Activated T-cell treated with anti-CD3 and anti-CD28 coated beads for 48 hours (primary cell): ENCODE measurements at places on chromosomes 13 and 19.
A peak's percentile ranks its signal among the peaks of the same experiment; 100 is the strongest.

GRCh38 chr19:7908742-7909461 is 5.2 kb downstream of the MAP2K7 start:
- no peak for DNase-seq

DNA sequence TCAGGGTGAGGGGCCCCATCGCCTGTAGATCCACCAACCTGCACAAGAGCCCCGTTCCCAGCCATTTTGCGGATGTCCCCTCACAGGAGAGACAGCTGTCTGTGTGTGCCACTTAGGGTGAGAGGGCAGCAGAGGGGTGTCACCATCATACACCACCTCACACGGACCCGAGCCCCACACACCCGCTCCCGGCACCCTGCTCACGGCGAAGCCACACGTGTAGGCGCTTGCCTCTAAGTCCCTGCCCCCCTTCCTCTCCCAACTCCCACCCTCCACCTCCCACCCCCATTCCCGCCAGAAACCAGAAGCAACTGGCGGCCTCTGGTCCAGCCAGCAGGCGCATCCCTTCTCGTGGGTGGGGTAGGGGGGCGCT is 4.0 kb upstream of the DPF1 start:
- no peak for DNase-seq

- no peak for DNase-seq
These were observed 14.7 kb upstream of the SPART start for GRCh38 chr13:36360903-36361302.

DNA sequence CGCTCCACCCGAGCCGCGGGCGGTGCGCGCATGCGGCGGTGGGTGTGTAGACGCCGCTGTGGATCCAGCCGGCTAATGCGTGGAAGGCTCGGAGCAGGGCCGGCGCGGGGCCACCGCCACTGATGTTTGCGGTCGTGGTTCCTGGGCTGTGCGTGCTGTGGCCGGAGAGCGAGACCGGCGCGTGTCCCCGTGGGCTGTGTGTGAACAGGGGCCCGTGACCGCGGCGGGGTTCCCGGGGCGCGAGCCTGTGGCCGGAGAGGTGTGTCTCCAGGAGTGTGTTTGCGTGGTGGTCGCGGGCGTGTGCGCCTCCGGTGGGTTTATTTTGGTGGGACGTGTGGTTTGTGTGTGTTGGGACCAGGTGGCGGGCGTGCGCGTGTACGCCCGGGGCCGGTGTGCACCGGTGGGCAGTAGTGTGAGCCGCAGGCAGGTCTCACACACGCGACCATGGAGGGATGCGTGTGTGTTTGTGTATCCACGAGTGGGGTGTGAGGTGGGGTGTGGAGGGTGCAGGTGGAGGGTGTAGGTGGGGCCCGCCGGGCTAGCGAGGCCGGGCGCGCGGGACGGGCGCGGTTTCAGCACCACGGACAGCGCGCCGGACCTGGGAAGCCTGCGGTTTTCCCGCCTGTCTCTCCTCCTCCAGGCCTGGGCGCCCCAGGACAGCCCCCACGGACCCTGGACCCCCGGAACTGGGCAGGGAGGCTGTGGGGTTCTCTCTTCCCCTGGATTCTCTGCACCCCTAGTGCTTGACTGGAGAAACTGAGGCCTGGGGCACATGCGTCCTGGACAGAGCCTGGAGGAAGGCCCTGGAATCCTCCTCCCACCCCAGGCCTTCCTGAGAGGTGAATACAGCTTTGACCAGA is 1.6 kb downstream of the HCN2 start:
- DNase-seq = no peak

DNA sequence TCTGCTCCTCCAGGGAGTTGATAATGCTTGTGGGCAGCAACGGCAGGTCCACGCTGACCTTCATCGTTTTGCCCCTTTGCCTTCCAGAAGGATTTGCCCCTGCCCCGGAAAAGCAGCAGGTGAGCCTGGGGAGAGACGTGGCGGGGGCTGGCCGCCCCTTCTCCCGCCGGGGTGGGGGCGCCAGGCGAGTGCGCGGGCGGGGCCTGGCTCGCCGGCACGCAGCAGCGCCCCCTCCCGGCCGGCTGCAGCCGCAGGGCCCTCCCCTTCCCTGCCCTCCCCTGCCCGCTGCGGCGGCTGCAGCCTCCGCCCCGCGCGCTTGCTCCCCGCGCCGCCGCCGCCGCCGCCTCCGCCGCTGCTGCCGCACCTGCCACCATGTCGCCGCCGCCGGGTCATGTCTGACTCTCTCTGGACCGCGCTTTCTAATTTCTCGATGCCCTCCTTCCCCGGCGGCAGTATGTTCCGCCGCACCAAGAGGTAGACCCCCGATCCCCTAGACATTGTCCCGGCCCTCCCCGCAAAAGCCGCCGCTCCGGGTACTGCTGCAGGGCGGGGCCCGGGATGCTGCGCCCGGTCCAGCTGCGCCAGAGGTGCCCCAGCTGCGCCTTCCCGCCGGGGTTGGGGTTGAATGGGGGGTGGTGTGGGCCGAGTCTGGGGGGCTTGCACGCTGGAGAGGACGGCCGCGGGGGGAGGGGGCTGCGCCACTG is at the start of gene MAST1:
MAST1 (plus strand) TSS at position 334 of the 704 bp plus-strand sequence; CDS start at position 392, 58 bp downstream.
- peak; percentile 62 for DNase-seq

DNA sequence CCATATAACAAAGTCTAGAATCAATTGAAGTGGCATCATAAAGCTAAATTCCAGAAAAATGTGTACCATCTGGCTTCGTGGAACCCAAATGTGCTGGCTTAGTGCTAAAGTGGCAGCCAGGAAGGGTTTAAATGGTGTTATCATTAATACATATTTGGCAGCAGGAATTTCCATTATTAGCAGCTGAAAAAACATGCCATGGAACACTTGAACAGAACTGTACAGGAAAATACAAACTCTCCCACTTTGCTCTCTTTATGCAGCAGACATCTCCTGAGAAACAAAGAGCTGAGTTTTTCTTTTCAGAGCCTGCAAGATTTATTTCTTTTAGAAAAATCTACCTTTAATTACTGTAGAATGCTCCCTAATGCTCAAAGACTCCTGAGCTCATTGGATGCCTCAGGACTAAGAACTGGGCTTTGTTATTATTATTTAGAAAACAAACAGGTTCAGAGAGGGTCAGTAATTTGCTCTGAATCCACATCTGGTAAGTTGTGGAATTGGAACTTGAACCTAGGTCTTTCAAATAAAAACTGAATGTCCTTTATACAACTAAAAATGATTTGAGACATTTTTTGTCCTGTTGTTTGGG is 179.0 kb downstream of the LACC1 start:
- DNase-seq = no peak

- peak; percentile 12 for DNase-seq
These were observed 198.4 kb downstream of the NDFIP2 start for GRCh38 chr13:79679334-79679733.

- DNase-seq = peak; percentile 48
These were observed 3.6 kb upstream of the CEACAM3 start for GRCh38 chr19:41792513-41793413.

DNA sequence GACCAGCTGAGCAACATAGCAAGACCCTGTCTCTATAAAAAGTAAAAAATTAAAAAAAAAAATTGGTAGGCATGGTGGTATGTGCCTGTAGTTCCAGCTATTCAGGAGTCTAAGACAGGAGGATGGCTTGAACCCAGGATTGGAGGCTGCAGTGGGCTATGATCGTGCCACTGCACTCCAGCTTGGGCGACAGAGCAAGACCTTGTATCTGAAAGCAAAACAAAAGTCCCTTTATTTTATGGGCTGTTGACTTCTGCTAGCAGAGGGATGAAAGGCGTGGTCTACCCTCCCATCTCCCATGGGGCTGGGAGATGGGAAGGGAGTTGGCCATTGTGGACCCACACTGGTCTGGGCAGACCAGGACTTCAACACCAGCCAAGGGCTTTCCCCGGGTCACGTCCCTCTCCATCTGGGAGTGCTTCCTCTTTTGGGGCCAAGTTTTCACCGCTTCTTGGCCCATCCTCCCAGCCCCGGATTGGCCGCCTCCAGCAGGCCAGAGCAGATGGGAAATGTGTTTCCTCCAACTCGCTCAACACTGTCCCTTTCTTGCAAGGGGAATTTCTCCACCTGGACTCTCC is 2.2 kb upstream of the TNFSF9 start:
- no peak for DNase-seq

DNA sequence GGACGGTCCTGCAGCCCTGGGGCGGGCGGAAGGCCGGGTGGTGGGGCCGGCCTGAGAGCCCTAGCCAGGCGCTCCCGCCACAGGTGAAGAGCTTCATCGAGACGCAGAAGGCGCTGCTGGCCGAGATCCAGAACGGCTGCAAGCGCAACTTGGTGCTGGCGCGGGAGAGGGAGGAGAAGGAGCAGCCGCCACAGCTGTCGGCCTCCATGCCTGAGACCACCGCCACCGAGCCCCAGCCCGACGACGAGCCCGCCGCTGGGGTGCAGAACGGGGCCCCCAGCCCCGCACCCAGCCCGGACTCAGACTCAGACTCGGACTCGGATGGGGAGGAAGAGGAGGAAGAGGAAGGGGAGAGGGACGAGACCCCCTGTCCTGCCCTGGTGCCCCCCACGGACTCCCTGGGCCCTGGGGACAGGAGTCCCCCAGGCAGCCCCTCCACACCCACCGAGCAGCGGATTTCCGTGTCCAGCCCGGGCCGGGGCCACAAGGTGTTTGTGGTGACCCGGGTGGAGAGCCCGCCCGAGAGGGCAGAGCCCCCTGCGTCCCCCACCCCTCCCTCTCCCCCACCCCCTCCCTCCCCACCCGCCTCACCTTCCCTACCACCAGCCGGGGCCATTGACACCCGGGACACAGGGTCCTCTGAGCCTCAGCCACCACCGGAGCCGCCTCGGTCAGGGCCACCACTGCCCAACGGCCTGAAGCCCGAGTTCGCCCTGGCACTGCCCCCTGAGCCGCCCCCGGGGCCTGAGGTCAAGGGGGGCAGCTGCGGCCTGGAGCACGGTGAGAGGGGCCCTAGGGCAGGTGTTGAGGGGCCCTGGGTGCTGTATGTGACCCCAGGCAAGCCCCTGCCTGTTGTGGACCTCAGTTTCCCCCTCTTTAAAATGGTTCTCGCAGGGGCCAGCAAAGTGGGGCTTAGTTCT is 15.3 kb downstream of the NKPD1 start:
- no peak for DNase-seq

DNA sequence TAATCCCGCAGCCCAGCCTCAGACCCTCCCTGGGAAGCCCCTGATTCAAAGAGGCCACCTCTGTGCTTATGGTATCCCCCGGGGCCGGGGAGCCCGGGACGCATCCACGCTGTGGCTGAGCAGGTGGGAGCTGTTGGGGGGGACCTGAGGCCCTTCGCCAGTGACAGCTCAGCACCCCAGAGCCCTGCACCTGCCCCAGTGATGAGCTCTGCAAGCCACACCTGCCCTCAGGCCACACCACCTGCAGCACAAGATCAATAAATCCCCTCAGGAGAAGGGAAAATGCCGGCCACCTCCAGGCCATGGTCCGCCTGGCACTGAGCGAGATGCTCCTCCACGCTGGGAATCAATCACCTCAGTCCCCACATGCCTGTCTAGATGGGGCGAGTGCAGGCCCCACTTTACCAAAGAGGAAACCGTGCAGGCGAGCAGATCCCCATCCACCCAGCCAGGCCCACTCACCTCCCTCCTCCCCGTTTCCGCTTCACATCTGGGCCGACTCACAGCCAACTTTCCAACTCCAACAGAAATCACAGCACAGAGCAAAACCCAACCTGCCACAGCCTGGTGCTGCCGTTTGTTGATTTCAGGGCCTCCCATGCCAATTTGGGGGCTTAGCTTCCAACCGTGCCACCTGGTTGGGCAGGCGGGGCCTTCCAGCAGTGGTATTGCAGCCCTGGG is 12.8 kb downstream of the MOB3A start:
- DNase-seq = peak; percentile 58

DNA sequence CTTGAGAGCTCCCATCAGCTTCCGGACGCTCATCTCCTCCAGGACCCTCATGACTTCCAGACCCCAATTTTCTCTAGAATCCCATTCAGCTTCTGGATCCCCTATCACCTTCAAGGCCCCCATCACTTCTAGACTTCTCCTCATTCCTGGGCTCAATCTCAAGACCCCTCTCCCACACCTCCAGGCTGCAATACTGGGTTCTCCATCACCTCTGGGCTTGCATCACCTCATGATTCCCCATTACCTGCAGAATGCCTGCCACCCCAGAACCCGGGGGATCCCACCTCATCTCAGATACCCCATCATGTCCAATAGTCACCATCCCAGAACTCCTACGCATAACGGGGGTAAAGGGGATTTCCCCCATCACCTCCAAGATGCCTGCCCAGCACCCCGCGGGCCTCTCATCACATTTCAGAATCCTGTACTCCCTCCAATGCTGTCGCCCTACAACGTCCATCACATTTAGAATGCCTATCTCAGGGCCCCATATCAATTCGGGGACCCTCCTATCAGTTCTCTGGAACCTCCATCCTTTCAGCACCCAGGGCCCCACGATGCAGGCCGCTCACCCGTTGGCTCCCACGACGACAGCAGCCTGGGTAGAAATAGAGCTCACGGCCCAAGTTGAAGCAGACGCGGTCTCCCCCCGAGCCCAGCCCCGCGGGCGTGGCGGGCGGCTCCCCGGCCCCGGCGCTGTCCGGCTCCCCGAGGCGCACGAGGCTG is 738 bp downstream of the DMWD start:
- DNase-seq = no peak
